ENCODE measurements at places on chromosomes 3 and 15.

DNA sequence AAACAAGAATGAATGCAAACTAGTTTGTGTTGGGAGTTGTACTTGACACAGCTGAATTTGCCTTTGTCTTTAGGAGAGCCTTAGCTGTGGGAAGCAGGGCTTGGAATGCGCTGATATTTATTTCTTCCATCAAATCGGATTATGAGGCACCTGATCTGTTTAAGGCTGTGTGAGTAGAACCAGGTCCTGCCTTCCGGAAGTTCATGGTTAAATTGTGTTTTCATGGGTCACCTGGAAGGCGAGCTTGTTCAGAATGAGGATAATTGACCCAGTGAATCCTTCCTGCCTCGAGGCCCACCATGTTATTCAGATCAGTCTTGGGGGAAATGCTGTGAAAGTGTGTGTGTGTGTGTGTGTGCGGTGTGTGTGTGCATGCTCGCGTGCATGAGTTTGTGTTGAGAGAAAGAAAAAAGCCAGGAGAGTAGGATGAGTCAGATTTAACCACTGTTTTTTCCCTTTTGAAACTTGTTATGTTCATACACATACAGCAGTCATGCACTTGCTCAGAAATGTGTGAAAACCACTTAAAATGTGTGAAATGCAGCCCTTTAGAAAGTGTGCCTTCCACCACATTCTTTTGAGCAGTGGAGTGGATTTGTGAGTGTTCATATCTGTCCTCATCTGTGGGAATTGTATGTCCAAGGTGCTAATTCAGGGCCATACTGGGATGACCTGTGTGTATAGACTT is 36.7 kb downstream of the SMAD3 start:
- DNase-seq = peak; percentile 84

GRCh38 chr3:51362476-51362875 is 22.6 kb upstream of the MANF start:
- DNase-seq = no peak

- no peak for DNase-seq
These were observed 10.1 kb upstream of the CHCHD6 start for GRCh38 chr3:126693921-126694320.

DNA sequence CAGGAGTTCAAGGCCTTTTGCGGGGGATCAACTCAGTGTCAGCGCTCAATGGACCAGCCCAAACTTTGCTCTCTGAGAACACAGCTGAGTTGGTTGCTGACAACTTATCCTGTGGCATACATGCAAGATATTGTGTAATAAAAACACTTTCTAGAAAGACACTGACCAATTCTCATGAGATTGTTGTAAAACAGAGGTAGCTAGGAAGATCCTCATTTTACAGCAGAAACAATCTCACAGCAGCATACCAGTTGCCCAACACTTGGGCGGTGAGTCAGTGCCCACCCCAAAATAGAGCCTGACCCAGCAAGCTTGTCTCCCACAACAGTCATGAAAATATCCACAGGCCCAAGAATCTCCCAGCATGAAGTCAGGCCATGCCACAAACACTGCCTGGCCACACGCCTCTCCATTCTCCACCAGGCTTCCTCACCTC is 18.2 kb downstream of the KLHL6 start:
- DNase-seq = peak; percentile 90

DNA sequence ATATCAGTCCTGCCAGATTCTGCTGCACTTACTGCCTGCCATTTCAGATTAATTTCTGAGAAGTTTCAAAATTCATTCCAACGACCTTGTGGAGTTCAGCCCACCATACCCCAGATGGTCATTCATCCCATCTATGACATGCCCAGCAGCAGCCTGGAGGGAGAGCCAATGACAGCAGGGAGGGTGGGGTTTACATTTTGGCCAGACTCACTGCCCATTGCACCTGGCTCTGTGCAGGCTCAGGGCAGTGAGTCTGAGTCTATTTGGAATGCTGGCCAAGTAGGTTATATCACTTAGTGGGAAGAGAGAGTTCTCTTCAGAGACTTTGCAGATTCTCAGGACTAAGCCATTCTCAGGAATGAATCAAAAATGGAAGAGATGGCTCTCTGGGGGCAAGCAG is 21.5 kb downstream of the SRPRB start:
- DNase-seq = no peak

DNA sequence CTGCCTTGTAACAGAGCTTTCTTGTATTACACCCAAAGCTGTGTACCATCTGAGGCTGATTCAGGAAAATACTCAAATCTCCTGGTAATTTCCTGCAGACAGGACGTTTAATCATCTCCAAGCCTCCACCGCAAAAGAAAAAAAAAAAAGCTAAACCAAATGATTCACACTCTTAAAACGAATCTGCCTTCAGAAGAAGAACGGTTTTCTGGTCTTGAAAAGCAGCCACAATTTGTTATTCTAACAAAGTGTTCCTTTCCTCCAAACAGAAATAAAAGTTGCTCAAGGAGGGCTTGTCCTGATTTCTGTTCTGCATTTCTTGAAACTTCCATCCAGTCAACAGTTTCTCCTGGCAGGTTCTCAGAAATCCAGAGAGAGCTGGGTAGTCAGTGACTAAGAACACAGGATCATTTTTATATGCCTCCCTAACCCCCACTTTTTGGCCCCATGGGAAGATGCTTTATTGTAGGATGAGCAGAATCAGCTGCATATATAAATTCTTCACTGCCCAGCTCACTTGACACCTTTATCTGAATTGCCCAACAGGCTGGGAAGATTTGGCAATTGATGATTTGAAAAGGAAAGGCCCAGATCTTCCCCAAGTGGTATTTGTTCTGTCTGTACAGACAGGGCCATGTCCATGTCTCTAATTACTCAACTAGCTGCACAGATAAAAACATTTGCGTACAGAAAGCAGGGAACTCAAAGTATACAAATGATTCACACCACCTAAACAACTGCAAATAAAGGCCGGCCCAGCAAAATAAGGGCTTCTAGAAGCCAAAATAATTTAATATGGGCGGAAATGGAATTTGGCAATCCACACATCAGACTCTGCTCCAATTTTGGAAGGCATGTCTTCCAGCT is 41.0 kb upstream of the PRICKLE2 start:
- peak; percentile 88 for DNase-seq

DNA sequence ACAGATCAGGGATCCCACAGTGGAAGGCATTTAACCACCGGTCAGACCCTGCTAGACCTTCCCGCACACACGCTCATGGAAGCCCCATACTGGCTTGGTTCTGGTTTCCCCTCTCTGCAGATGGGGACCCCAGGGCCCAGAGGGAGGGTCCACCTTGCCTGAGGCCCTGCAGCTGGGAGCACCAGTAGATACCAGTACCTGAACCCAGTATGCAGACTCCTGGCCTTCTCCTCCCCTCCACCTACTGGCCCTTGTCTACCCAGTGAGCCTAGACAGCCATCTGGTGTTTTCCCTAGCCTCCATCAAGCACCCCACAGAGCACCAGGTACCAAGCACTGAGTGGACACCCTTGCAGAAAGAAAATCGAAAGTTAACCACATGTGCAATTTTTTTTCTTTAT is 65.1 kb downstream of the MEGF11 start:
- no peak for DNase-seq

DNA sequence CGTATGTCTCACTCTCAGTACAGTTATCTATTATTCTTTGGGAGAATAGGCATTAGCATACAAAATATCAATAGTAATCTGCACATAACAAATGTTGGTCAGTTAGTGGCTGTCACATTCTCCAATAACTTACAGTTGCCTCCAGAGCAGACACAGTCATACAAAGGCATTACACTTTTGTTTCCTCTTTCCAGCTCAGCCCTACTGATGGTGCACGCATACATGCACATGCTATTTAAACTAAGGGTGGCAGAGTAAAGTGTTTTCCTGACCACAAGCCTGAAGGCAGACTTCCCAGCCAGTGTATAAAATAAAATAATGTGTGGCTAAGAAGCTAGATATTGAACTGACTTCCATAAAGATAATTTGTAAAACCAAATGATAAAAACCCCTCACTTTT is 47.6 kb downstream of the PHLDB2 start:
- peak; percentile 24 for DNase-seq

- peak; percentile 60 for DNase-seq
These were observed 21.0 kb downstream of the SLCO2A1 start for GRCh38 chr3:134008630-134009156.

- peak; percentile 54 for DNase-seq
These were observed 8.4 kb upstream of the PLA2G4D start for GRCh38 chr15:42102646-42103235.

DNA sequence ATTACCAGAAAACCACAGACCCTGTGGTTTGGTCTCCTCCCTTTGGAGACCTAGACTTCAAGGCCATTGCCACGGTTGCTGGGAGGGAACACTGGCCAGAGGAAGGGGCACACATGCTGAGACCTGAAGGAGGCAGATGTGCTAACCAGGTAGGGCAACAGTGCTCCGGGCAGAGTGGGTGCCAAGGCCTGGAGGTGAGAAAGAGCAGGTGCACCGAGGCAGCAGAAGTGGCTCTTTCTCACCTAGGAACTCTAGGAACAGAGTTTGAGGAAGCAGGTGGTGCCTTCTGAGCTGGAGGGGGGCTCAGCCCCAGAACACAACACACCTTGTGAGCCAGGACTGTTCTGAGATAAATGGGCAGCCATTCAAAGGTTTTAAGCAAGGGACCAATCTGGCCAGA is 106.1 kb downstream of the MEGF11 start:
- DNase-seq = no peak

- DNase-seq = peak; percentile 56
These were observed 21.8 kb downstream of the CDCP1 start for GRCh38 chr3:45124352-45124751.

DNA sequence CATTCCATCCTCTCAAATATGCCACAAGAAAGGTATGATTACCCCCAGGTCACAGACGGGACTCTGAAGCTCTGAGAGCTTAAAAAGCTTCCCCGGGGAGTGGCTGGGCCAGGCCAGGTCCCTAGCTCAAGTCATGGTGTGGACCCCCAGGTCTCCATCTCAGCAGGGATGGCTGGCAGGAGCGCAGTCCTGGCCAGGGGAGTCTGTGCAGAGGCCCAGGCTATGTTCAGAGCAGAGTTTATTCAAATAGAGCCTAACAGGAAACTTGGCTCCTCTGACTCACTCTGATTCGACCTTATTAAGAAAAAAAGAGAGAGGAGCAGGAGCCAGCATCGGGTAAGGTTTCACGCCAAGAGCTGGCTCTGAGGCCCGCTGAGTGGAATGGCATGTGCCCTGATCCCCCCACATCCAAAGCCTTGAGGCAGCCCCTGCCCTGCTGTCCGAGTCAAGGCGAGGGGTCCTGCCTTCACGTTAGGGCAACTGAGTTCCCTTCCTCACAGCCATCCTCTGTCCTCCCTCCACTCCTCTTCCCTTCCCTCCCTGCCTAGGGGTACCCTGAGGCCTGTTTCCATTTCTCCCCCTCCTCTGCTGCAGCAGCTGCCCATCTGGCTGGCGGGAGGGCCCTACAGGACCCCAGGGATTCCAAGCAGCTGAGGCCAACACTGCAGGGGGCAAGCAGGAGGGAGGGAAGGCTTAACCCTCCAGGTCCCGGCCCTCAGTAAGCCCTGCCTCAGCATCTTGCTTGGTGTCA is 1.9 kb upstream of the LOXL1 start:
- peak; percentile 92 for DNase-seq

GRCh38 chr15:58285212-58285920 is 146.4 kb upstream of the LIPC start:
- DNase-seq = no peak

DNA sequence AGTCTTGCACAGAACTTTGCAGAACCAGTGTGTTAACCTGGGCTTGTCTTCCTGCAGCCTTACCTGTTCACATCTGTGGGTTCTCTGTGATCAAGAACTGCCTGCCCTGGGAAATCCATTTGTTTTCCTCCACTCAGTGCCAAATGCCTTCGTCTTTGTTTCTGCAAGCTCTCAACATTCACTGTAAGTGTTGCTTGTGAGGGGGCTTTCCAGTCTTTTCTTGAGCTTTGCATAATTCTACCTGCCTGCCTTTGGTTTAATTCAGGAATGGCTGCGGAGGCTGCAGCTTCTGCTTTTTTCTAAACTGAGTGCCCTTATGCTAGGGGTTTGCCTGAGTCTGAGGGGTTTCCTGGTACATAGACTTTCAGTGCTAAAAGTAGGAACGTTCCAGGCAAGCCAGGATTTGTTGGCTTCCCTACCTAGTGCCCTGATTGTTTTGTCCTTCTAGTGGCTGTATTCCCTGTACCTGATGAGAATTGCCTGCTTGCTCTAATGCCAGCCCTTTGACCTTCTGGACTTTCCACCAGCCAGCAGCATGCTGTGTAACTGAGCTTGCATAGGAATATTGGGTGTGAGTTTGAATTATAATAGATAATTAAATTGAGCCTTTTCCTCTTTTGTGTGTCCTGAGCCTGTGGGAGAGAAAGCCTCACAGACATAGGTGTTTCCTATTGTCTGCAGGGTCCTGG is 96.6 kb upstream of the CLSTN2 start:
- no peak for DNase-seq

DNA sequence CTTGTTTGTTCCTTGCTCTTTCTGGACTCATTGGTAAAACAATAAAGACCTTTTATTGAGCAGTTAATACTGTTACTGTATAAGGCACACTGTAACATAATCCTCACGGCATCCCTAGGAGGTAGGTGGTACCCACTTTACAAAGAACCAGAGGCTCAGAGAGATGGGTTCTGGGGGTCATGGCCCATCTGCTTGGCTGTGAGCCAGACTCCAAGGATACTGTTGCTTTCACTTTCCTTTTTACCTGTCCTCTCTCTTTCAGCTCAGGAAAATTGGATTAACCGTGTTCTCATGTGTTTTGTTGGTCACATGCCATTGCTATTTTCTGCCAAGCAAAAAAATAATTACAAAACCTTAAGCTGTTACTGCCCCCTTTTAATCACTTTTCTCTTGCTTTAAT is 34.8 kb upstream of the FILIP1L start:
- DNase-seq = no peak

DNA sequence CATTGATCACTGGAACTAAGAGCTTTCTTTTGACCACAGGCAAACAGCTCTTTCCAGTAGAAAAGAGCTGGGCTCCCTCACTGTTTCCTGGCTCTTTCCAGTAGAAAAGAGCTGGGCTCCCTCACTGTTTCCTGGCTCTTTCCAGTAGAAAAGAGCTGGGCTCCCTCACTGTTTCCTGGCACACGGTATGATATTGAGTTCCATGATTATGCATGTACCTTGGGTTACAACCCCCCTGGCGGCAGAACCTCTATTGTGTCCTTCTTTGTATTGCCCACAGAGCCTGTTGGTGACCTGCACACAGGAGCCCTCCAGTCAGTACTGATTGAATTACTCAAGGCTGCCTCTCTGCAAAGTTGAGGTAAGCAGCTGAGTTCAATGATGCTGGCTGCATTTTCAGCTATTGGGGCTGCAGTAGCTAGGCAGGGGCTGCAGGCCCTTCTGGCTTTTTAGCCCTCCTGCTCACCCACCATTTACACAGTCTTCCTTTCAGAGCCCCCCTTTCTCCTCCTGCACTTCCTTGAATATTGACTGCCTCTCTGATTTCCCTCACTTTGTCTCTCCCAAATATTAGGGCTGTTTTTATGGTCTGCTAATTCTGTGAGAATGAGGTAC is 10.2 kb downstream of the ACKR2 start:
- DNase-seq = no peak

GRCh38 chr3:151412989-151413388 is 28.4 kb upstream of the P2RY12 start:
- no peak for DNase-seq

- DNase-seq = no peak
These were observed 502.9 kb downstream of the FOXP1 start for GRCh38 chr3:71080517-71081083.

GRCh38 chr15:96415513-96416217 is 85.2 kb downstream of the NR2F2 start:
- DNase-seq = no peak
